Fibroblast of skin of left quadriceps (primary cell): ENCODE measurements at places on chromosomes 3 and 15.
A peak's percentile ranks its signal among the peaks of the same experiment; 100 is the strongest.

- DNase-seq = no peak
Observed at GRCh38 chr3:191105418-191105817, 93.6 kb upstream of the OSTN start.

DNA sequence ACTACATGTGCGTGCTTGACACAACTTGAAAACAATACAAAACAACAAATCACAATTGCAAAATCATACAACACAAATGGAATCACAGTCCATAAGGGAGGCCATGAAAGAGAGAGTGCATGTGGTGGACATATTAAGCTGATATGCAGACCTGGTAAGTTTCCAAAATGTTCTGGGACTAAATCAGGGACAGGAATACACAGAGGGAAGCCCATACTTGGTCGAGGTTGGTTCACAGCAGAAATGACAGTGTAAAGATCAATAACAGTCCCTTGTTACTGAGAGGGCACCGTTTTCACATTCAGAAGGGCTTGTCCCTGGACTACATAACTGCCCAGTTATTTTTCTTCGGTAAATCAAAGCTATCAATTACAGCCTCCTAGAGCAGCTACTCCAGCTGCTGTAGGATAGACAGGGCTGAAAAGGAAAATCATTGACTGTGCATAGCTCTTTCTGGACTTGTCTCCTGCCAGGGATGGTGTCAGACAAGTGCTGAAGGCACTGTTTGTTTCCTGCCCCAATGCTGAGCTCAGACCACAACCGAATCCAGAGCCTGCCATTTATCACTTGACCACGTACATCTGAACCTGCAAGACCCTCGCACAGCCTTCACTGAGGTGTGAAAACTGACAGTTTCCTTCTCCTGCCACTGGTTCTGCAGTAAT is 79.5 kb upstream of the KCNMB2 start:
- no peak for DNase-seq

DNA sequence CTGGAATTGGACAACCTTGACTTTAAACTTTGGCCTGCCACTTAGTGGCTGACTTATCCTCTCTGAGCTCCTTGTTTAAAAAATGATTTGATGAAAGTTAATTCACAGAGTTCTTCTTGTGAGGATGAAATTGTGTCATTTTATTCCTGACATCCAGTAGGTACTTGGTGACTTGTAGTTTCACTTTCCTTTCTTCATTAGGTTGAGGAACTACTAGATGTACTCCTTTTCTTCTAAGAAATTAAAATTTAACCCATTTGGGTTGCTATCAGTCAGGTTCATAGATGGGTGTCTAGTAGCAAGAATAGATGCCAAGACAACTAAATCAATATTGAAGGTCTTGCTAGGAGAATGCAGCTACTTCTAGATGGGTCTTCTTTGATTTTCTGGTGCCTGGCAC is 5.2 kb downstream of the NR1D2 start:
- DNase-seq = no peak

GRCh38 chr3:144361002-144361401 is 389.4 kb downstream of the DIPK2A start:
- DNase-seq = no peak

- no peak for DNase-seq
Observed at GRCh38 chr3:53716998-53717397, 129.2 kb downstream of the CHDH start.

DNA sequence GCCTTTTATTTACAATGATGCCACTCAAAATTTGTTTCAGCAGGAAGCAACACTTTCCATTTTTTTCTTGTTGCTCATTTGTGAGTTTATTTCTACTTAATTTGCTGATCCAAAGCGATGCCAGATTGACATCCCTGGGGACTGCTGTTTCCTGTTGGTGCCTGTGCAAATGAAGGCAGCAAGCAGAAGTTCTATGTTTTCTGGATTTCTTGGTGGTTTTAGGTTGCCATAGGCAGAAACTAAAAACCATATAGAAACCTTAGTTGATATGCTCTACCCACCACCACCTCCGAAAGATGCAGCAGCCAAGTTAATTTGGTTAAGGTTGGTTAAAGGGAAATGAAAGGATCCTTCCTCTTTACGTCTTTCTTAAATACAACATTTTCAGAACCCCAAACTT is 356.2 kb downstream of the RBMS3 start:
- DNase-seq = no peak

DNA sequence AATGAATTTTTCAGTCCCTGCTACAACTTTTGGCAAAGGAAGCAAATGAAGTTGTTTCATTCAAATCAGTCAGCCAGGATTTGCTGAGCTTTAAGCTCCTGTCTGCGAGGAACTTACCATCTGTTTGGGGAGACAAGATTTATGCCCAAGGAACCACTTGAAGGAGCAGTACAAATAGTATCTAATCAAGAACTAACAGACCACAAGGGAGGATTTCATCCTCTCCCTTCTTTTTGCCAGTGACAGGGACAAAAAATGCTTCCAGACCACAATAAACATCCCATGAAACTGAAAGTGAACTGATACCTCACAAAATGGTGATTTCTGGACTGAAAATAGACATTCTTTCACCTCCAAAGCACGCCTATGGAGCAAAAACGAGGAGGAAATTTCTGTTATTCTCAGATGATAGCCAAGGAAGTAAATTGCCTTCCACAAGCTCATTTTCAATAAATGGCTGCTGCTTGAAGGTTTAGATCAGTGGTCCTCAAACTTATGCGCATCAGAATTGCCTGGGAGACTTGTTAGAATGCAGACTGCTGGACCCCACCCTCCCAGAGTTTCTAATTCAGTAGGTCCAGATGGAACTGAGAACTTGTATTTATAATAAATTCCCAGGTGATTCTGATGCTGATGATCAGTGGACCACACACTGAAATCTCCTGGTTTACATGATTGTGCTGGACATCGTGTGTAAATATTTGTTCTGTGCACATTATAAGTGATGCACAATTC is 202.4 kb upstream of the GADL1 start:
- DNase-seq = no peak

DNA sequence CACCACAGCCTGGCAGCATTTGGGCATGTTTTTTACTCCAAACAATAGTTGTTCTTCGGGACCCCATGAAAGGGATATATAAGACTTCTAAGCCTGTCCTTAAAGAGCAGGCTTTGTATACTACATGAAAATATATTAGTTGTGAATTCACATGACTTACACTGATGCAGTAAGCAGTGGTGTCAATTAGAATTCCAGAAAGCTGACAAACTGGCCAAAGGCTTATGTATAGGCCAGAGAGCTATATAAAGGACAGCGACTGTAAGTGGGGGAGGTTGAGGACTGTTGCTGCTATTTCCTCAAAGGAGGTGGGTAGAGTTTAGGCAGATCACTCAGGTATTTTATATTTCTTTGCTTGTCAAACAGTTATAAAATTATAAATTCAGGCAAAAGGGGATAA is 24.8 kb downstream of the KPNA4 start:
- DNase-seq = no peak

GRCh38 chr3:138799822-138800221 is 34.9 kb downstream of the PIK3CB start:
- no peak for DNase-seq

DNA sequence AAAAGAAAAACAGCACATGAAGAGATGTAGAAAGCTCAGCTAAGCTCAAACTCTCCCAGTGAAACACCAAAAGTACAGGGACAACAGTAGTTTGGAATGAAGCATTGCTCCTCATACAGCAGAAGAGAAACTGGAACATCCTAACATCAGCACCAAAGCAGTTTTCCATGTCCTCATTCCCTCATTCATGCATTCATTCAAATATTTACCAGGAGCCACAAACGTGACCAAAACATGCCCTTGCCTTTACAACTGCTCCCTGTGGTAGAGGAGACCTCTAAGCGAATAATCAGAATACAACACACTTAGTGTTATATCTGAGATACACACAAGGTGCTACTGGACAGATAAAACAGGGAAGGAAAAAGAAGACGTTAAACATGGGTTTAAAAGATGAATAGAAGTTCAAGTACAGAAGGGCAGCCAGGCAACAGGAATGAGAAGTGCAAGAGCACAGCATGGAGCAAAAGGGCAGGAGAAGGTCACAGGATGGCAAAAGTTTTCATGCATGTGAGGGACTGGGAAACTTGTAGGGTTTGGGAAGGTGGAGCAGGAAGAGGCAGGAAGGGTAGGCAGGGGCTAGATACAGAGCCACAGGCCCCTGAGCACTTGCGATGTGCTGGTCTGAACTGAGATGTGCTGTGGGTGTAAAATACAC is 58.5 kb upstream of the LMCD1 start:
- DNase-seq = no peak

GRCh38 chr15:47177177-47177576 is 540.1 kb upstream of the SEMA6D start:
- DNase-seq = no peak

- no peak for DNase-seq
Observed at GRCh38 chr3:114404590-114404989, 110.8 kb downstream of the TIGIT start.

GRCh38 chr3:131796558-131797198 is 238.1 kb downstream of the CPNE4 start:
- no peak for DNase-seq

- no peak for DNase-seq
Observed at GRCh38 chr15:95718441-95718840, 612.1 kb upstream of the NR2F2 start.

DNA sequence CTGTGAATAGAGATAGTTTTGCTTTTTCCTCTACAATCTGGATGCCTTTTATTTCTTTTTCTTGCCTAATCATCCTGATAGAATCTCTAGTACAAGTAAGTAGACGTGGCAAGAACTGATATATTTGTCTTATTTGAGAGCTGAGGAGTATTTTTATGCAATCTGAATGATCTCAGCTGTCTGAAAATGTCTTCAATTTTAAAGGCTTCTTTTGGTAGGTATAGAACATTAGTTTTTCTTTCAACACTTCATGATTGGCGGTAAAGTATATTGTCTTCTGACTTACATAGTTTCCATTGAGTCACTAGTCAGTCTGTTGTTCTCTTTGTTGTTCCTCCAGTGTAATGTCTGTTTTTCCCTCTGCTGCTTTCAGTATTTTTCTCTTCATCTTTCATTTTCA is 31.3 kb downstream of the MGA start:
- no peak for DNase-seq

- DNase-seq = no peak
Observed at GRCh38 chr3:171125010-171125409, 98.5 kb upstream of the SLC2A2 start.

- DNase-seq = no peak
Observed at GRCh38 chr3:53238886-53239285, 16.9 kb downstream of the TKT start.

- no peak for DNase-seq
Observed at GRCh38 chr3:178669758-178670157, 133.5 kb downstream of the KCNMB2 start.

DNA sequence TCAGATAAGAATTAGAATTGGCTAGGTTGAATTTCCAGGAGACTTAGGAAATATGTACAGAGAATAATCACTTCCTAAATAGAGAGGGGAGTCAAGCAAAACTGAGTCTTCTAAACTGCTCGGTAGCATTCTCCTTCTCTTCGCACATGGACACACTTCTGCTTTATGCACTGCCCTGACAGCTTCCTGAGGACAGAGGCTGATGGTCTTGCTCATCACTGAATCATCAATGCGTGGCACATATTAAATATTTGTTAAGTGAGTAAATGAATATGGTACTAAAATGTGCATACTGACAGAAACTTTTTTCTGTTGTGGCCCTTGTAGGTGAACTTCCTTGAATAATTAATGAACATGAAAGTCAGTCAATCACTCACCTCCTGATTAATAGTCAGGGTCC is 315.5 kb downstream of the FHIT start:
- peak; percentile 60 for DNase-seq

GRCh38 chr15:68188647-68189046 is 16.5 kb downstream of the CALML4 start:
- no peak for DNase-seq

GRCh38 chr15:44532689-44533088 is 4.3 kb upstream of the EIF3J start:
- DNase-seq = no peak

- DNase-seq = no peak
Observed at GRCh38 chr3:20185331-20185678, 701 bp downstream of the SGO1 start.

DNA sequence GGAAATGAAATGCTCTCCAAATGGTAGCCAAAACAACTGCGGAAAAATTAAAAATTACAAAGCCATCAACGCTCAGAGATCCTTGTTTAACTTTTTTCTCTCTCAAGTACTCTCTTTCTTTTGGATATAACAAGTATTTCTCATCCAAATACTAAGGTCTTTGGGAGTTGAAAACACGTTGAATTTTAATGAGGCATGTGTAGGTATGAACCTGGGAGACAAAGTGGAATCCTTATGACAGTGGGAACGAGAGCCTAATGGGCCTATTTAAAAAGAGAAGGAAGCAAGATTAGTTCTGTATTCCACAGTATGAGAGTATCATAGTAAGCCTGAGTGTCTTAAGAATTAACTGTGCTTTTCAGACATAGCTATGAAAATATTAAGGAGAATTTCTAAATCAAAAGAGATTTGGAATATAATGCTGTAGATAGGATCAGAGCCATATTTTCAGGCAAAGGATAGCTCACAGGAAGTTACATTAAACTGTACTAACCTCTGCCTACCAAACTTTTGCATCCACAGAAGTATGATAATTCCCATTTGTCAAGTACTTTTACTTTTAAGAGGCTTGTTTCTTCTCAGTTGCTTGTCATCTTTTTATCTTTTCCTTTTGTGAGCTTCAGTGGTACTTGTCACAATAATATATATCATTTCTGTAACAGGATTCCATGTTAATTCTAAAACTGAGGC is 759 bp downstream of the CD96 start:
- DNase-seq = no peak

GRCh38 chr3:14525685-14526631 is 14.2 kb downstream of the GRIP2 start:
- no peak for DNase-seq

- DNase-seq = no peak
Observed at GRCh38 chr3:189076449-189076848, 95.3 kb upstream of the TPRG1 start.

DNA sequence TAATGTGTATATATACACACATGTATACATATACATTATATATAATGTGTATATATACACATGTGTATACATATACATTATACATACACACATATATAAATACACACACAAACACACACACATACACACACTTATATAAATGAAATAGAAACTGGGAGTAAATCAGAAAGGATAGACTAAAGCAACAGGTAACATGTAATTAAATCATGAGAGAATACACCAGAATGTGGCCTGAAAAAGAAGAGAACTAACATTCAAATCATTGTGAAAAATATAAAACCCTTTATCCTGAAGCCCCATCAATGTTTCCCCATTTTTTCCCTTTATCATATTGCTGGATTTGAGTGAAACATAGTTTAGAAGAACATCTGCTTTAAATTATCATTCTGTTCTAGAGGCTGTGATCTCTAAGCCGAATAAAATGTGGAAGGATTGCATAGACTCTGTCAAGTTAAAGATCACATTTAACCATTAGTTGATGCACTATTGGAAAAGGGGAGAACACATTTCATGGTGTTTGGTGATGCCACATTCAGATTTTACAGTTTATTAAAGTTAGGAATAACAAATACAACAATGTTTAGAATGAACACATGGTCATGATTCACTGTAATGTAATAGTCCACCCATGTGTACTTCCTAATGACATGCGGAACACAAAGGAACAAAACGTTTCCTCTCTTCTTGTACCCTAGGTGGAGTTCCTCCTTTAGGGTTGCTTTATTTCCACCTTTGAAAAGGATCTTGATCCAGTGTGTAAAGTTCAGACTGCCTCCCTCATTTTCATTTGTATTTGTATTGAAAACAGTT is 12.5 kb upstream of the THRB start:
- DNase-seq = peak; percentile 72

GRCh38 chr3:50608278-50608677 is 3.3 kb downstream of the CISH start:
- DNase-seq = no peak
